Aorta (tissue), 5 donors: ENCODE measurements at places on chromosomes 5 and 9. TPM values are rescaled to one million over a fixed set of nuclear protein-coding genes. Genes with fewer than 3 reads are reported as not detected.

NOP16 gene
- total RNA-seq = 19.2 TPM

SLC6A3 gene
- total RNA-seq = 0.23 TPM

ZNF658 gene
- total RNA-seq = 6.2 TPM

DNA sequence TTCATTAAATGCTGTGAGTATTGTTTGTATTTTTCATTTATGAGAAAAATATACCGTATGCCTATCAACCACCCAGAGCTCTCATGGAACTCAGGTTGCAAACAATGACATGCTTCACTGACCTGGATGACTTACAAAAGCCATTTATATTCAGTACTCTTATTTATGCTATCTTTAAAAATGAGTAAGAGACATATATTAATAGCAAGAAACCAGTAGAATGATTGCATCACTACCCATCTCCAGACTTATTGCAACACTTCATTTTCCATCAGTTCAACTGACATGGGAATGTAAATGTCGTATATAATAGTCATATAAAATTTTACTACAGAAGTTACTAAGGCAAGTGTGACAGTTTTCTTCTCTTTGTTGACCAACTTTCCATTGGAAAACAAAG, 69.1 kb downstream of the OTP start:
- no peak for DNase-seq

DNA sequence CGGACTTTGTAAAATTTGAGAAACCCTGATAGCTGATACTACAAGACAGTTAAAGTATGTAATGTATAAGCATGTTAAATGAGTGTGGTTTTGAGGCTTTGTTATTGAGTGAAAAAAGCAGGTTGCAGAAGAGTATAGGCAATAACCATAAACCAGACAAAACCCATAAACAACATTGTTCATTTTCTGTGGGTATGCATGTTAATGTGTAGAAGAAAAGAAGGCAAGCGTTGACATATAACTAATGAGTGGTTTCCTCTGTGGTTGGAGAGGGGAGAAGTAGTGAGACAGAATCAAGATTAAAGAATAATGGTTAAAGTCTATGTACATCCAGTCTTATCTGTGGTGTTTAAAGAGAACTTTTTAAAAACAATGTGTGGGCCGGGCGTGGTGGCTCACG, 26.2 kb downstream of the RAD23B start:
- no peak for DNase-seq

GRCh38 chr5:56876327-56876726, 33.1 kb upstream of the SETD9 start:
- no peak for DNase-seq

DNA sequence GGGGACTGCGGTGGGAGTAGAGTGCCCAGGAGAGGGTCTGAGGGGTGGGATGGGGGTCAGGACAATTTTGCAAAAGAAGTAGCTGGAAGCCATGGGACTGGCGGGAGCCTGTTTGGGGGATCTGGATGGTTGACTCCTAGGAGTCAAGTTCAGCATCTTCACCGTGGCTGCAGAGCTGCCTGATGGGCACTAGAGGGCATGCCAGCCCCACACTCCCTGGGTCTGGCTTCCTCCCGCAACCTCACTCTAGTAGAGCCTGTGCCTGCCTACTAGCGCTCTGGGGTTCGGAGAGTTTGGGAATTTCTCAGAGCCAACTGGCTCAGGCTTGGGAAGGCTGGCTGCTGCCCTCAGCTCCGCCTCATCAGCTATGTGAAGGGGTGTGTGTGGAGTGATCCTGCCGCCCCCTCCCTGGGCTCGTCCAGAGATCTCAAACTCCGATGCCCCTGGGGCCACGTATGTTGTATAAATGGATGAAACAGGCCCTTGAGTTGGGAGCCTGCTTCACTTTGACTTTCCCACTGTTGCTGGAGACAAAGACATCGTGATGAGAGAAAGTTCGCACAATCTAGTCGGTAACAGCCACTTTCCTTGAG, 10.8 kb downstream of the TSPAN17 start:
- DNase-seq = peak; percentile 74
